Dermis microvascular lymphatic vessel endothelial cell (primary cell): ENCODE measurements at places on chromosomes 4 and X. TPM values are rescaled to one million over a fixed set of nuclear protein-coding genes. Genes with fewer than 3 reads are reported as not detected.

The TAPT1 gene
- 11.8 and 16.7 TPM in 2 replicates for total RNA-seq

The MOSPD2 gene
- total RNA-seq, result 7.6 and 8.7 TPM in 2 replicates

The COX7B2 gene
- total RNA-seq, result not detected in 2 replicates

The TREX2 gene
- 2.3 and 7.6 TPM in 2 replicates for total RNA-seq

The MAGEA1 gene
- not detected in 2 replicates for total RNA-seq
